ENCODE measurements at places on chromosomes 4 and X.

DNA sequence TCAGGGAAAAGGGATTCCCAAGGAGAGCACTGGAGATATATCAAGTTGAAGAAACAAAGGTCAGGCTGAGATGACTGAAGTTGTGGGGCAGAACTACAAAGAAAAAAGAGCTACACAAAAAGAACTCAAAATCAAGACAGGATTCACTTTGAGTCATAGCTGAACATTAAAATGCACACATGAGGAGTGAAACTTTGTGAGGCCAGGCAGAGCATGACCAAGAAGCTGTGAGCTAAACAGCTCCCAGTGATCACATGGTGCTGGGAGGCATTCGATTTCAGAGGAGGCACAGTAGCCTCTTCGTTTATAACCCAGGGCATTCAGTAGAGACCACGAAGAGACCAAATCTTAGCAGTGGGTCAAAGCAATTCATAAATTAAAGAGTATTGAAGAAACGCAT lies 145.3 kb downstream of the ATRX start:
- no peak for DNase-seq

DNA sequence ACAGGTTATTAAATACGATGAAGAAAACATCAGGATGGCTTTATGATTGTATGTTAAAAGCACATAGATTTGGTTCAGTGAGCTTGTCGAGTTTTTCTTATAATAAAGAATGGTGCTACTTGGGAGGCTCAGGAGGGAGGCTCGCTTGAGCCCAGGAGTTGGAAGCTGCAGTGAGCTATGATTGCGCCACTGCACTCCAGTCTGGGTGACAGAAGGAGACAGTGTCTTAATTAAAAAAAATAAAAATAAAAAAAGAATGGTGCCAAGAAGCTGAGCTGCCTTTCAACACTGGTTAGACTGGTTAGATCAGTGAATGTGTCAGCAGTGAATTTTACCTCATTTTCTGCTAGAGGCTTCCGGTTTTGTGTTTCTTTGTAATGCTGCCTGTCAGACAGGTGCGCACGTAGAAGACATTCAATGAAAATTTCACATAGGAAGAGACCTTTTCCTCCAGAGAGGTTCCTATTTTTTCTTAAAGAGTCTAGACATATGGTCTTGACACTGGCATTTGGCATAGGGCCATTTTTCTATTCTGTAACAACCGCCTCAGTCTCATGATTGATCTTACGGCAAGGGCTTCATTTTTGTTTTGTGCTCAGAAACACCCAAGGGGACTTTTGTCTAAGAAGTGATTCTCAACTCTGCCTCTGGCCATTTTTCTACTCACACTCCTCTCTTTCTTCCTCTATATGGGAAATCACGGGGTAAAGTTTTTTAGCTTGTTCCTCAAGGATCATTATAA lies 15.0 kb upstream of the ARSF start:
- no peak for DNase-seq

DNA sequence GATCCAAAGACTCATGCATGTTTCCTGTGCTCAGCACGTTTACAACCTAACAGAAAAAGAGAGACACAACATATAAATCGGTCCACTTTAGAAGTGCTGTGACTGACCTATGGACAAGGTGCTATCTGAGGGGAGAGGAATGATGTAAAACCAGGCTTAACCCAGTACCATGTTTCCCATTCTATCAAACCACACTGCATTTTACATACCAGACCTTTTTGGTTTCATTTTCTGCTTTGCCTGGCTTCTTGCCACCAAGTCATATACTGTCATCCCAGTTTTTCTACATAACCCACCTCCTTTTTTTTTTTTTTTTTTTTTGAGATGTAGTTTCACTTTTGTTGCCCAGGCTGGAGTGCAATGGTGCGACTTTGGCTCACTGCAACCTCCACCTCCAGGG lies 82.2 kb downstream of the KLF8 start:
- no peak for DNase-seq

DNA sequence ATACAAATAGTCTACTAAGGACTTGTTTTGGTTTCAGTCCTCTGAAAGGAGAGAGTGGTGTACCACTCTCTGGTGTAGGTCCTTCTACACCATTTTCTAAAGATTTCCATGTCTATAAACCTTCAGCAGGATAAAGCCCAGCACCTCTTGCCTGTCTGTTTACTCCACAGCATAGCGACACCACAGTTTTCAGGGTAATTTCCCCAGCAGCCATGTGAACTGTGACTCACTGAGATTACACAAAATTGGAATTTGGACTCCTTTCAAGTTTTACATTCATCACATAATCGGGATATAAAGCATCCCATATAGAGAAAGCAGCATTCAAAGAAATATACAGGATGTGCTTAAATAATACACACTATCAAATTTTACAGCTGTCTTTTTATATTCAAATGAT lies 229.6 kb downstream of the PRDM5 start:
- no peak for DNase-seq

DNA sequence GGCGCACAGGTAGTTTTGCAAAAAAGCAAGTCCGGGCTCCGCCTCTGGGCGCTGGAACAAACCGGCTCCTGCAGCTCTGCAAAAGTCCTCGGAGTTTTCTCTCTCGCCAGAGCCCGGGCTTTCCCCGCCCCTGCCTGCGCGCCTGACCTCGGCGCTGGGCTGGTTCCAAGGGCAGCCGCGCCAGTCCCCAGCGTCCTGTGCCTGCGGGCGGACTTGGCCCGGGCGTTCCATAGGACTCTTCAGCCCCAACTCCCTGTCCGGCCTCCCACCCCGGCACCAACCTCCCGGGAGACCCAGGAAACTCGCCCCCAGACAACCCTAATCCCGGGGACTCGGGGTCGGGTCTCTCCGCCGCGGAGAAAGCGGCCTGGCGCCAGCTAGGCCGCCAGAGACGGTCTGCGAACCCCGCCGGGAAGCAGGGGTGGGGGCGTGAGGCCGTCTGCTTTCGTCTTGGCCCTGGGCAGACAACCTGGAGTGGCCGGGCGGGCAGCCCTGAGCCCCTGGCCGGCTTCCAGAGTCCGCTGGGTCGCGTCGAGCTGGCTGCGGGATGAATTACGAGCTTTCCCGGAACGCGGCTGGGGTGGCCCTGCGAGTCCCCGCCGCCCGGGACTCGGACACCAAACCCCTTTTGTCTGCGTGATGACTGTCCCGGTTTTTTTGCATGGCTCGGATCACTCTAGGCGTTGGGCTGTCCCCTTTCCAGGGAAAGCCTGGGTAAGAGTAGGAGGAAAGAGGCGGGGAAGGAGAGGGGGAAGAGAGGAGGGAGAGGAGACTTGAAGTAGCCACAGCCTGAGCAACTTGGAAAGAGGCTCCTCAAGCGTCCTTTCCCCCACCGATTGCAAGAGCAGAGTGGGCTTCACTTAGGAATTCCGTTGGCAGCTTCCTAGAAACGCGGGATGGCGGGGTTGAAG lies 916 bp downstream of the MXRA5 start:
- no peak for DNase-seq

GRCh38 chr4:91325495-91325894 lies 978.3 kb upstream of the GRID2 start:
- no peak for DNase-seq

- DNase-seq, result no peak
Observed at GRCh38 chrX:545452-545885, 85.1 kb upstream of the SHOX start.

GRCh38 chr4:105014635-105015034 lies 132.0 kb upstream of the TET2 start:
- DNase-seq, result no peak

GRCh38 chr4:8356856-8357255 lies 83.7 kb downstream of the ACOX3 start:
- no peak for DNase-seq

DNA sequence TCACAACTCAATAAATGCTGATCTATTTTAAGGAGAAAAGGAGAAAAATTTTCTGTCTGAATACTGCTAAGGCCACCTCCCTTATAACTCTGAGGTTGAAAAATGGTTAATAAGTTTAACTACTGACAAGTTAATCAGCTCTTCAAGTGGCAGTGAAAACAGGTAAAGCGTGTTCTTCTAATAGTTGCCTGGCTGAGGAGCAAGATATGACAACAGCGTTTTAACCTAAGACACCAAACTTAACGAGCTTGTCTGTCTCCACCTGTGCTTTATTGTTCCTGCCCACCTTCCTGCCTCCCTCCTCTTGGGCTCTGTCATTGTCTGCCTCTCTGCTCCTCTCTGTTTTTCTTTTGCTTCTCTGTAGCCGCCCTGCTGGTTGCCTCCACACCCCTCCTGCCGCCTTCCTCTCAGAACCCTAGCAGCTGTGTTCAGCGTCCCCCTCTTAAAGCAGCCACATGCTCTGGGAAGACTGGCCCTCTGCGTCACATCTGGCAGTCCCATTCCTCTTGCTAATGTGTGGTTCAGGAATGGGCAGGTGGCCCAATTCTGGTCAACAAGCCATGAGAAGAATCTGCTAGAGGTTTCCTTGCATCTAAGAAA lies 4.3 kb upstream of the TSPAN5 start:
- no peak for DNase-seq

DNA sequence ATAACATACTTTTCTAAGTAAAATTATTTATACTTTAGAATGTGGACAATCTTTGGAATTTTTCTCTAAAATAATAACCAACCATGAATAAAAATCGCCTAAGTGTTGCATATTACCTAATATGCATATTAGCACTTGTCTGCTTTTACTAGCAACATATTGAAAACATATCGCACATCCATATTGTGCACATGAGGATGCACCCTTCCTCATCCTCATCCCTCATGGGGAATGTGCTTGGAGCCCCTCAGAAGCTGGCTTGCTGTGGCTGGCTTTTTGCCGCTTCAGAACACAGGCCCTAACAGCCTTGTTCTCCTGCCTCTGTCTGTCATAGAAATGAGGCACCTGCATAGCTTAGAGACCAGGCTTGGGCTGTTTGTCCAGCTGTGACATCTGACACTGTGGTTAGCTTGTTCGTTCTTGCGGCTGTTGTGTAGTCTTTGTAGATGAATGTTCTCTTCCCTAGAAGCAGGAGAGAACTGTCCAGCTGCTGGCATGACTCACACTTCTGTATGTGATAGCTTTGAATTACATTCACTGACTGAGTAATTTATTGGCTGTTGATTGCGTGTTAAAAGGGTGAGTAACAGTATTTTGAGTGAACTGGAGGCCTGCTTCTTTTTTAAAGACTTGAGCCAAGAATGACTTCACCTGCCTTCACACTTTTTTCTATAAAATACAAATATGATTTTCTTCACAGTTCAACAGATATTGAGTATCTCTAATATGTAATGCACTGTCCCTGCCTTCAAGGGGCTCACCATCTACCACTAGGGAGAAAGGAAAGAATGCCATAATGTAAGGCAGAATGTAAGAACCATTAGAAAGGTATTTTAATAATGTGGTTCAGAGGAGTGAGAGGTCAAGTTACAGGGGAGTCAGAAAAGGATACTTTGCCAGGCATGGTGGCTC lies 81.9 kb downstream of the HMGB2 start:
- no peak for DNase-seq

- DNase-seq, result no peak
Observed at GRCh38 chrX:809081-809480, 178.5 kb downstream of the SHOX start.

DNA sequence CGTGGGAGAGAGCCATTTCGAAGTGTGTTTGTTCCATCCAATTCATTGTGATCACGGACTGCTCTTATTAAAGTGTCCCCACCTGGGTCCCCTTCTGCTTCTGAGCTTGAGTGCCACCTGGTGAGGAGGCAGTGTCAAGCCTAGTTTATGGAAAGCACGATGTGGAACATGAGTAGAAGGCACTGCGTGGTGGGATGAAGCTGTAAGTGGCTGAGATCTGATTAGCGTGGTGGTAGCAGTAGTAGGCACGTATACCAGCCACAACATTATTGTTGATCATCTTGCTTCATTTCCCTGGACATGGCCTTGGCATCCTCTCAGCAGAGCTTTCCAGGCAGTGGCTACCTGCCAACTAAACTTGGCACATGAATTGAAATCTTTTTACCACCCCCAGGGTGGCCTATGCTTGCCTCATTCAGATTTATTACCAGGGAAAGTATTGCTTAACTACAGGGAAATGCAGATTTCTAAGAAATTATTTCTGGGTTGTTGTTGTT lies 46.4 kb downstream of the GPAT3 start:
- no peak for DNase-seq

- DNase-seq, result no peak
Observed at GRCh38 chrX:44062840-44063239, 89.7 kb upstream of the NDP start.

DNA sequence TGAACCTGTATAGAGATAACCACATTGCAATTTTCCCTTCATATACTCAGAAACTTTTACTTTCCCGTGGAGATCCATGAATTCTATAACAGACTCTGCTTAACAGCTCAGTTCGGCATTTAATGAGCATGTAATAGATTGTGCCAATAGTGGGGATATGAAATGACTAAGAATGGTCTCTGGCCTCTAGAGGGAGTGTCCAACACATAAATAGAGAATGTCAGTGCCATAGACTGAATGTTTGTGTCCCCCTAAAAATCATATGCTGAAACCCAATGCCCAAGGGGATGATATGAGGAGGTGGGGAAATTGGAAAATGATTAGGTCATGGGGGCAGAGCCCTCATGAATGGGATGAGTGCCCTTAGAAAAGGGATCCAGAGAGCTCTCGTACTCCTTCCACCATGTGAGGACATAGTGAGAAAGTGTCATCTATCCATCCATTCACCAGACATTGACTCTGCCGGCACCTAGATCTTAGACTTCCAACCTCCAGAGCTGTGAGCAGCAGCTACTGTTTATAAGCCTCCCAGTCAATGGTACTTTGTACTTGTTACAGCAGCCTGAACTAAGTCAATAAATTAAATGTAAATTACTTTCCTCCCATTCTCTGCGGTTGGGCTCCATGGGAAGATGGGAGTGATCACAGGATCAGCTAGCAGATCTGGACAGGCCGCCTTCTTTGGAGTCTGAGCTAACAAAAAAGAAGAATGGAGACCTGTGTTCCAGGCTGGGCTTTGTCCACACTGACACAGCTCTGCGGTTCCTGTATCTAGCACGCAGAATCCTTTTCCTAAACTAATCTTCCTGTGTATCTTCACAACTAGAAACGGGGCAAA lies 28.1 kb upstream of the HPSE start:
- no peak for DNase-seq

GRCh38 chrX:24169211-24169610 lies 19.7 kb downstream of the ZFX start:
- DNase-seq, result no peak

DNA sequence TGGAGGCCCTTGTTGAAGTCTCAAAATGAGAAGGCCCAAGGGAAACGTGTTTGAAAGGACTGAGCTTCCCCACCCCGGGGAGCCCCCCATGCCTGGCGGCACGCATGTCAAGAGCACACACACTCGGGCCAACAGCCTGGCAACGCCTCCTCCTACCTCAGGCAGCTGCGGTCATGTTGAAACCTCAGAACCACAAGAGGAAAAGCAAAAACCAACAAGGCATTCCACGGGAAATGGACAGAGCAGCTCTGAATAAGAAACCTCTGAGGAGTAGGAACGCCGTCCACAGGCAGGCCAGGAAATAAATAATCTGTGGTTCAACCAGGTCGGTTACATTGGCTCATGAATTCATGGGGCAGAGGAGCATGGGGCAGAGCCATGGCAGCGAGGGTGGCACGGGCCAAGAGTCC lies 95.7 kb upstream of the AFAP1 start:
- DNase-seq, result no peak
